CD4-positive, alpha-beta T cell treated with Interleukin-2 at 100 ng/mL for 4 hours (primary cell): ENCODE measurements at places on chromosomes 6 and 20.

GRCh38 chr20:2707353-2708072, 14.9 kb downstream of the EBF4 start:
- DNase-seq, result no peak

- no peak for DNase-seq
Observed at GRCh38 chr6:114063956-114064355, 93.0 kb upstream of the HDAC2 start.

GRCh38 chr20:9093218-9093957, 24.5 kb downstream of the PLCB4 start:
- DNase-seq, result no peak

DNA sequence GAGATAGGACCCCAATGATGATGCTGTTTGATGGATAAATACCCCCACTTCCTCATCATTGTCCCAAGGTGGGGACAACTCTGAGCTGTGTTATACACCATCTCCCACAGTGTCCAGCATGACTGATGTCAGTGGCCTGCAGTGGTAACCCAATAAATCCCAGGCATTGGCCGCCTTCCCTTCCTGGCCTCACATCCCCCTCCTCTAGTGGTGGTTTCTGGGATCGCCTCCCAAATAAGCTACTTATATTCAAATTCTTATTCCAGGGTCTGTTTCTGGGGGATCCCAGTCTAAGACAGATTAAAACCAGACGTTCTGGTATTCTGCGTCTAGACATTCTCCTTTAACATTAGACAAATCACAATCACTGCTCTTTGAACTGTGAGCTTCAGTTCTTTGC, 90.6 kb downstream of the SCP2D1 start:
- DNase-seq, result no peak

- DNase-seq, result no peak
Observed at GRCh38 chr6:125798734-125799508, 8.2 kb downstream of the NCOA7 start.

DNA sequence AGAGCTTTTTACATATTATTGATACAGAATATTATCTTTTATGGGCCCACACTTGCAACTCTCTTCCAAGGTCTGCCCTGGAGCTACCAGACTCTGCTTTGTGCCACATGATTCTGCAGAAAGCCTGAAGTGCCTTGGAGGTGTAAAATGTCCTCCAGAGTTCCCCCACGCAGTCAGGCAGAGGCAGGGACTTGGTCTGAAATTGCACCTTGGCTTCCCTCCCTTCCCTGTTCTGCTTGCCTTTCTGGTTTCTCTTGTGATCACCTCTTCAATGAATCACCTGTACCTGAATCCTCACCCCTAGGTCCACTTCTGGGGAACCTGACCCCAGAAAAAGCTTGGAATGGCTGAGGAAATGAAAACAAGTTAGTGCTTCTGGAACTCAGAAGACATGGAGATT, 43.0 kb upstream of the TGM2 start:
- no peak for DNase-seq

DNA sequence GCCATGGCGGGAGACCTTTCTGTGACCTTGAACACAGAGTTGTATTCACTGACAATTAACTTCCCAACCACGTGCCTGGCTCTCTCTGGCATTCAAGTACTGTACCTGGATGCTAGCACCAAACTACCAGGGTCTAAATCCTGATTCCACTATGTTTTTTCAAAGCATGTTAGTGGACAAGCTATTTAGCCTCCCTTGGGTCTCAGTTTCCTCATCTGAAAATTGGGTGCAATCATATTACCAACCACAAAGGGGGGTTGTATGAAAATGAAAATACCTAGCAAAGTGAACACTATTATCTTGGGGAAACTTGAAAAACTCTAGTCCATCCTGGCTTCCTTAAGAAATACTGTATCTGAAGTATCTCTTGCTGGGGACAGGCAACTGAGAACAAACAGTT, 308.7 kb upstream of the SGK1 start:
- no peak for DNase-seq

DNA sequence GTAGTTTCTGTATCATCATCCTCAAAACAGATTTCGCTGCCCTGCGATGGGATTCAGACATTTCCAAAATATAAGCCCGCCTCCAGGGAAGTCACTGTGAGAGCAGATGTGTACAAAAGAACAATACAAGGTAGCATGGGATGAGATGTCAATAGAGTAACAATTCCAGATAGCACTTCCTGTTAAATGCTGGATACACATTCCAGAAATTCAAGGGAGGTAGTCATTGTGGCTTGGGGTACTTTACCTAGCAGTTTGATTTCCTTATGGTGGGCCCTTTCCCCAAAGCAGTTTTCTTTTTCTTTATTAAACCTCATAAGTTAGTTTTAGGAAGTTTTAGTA, 2.5 kb downstream of the RNF217 start:
- DNase-seq, result no peak

GRCh38 chr6:43843097-43843645, 73.2 kb downstream of the VEGFA start:
- no peak for DNase-seq

GRCh38 chr6:165010556-165011535, 298.6 kb downstream of the C6orf118 start:
- no peak for DNase-seq

GRCh38 chr20:43363506-43363905, 94.2 kb upstream of the SRSF6 start:
- DNase-seq, result no peak

DNA sequence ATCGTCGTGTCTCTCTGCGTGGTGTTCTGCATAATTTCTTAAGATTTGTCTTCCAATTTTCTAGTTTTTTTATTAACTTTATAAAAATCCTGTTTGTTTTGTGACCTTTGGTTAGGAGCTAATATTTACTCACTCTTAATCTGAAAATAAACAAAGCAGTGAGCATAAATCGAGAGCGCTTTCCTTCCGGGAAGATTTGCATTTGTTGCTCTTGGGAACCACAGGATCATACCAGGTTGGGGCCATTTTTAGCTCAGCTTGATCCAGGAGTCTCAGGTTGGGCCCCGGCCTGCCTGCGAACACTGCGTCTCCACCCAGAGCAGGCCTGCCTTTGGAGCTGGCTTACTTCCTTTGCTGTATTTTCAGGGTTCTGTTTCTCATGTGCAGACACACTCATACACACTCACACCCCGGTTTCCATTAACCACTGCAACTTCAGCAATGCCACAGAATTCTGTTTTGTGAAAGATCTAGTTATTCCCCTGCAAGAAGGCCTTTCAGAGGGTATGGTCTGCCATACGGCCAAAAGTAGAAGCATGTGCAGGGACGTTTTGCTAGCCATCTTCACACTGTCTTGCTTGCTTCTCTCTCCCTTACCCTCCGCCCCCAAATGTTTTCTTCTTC, 17.3 kb downstream of the BPHL start:
- DNase-seq, result no peak

- no peak for DNase-seq
Observed at GRCh38 chr6:168616816-168617765, 176.1 kb downstream of the SMOC2 start.

DNA sequence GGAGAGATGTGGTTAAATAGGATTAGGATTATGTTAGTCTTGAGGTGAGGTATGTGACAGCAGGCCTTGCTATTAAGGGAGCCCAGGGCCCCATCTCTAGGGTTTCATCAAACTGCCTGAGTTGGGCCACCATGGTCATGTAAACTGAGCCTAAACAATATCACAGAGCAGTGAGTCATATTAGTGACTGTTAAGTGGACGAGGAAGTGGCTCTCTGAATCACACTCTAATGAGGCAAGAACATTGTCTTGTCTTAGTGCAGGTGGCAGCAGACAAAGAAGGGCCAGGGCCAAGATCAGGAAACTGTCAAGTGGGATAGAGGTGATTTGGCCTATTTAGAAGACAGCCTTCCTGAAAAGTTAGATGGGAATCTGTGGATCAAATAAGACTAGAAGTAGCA, 23.1 kb downstream of the ENPP3 start:
- DNase-seq, result no peak

DNA sequence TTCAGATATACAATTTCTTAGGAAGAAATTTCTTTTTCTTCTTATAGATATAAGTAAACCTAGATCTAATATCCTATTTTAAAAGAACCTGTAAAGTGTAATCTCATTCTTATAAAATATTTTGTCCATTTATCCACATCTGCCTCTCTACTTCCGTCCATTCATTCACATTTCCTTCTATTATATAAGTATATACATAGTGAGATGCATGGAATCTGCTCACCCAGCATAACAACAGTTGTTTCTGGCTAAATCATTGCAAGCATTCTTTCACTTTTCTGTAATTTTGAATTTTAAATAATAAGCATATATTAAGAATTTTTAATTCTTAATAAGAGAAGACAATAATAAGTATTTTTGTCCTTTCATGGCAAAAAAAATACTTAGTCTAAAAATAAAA, 45.4 kb downstream of the CEP162 start:
- no peak for DNase-seq

GRCh38 chr6:7681449-7681848, 44.5 kb upstream of the BMP6 start:
- DNase-seq, result no peak

DNA sequence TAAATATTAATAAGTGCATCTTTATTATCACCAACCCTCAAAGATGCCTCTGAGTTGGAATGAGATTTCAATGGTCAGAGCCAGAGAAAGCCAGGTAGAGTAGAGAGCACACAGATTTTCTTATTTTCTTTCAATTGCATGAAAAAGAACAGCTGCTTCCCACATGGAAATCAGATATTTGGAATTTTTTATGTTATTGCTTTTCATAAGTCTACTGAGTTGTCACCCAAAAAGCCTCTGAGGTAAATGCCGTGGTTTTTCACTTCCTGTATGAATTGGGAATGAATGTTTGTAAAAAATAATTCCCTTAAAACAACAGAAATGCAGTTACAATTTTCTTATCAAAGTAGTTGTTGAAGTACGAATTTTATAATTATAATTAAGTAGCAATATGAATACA, 563.1 kb downstream of the RFPL4B start:
- DNase-seq, result no peak

- no peak for DNase-seq
Observed at GRCh38 chr20:62080249-62080990, 14.7 kb upstream of the TAF4 start.

GRCh38 chr6:168318579-168319278, 848 bp downstream of the DACT2 start:
- no peak for DNase-seq

DNA sequence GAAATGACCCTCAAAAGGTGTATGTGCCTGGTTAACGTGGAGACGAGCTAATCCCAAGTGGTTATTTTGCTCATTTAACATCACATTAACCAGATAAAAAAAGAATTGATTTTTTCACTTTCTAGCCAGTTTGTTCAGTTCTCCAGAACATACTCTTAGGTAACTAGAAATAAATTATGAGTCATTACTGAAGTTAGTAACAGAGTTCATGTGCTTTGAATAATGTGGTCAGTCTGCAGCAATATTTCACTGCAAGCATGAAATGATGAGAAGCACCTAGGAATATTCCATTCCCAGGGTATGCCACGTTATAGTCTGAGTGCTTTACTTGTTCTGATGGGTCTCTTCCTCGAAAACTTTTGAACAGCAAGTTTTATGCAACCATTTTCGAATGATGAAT, 138.3 kb upstream of the INSM1 start:
- DNase-seq, result no peak

DNA sequence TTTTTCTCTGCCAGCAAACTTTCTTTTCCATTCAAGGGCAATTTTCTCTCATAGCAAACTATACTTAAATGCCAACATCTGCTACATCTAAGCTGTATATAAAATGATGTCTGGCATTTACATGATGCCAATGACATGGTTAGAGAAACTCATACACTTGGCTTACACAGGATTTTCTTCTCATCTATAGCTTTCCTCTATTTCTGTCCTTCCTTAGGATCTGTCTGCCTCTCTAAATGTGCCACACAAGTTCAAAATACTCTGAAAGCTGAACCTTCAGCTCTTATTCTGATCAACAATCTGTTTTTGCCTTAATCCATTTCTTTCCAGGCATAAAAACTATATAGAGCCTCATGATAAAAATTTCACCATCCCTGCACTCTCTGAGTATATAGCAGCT, 290.9 kb upstream of the RNF217 start:
- no peak for DNase-seq

DNA sequence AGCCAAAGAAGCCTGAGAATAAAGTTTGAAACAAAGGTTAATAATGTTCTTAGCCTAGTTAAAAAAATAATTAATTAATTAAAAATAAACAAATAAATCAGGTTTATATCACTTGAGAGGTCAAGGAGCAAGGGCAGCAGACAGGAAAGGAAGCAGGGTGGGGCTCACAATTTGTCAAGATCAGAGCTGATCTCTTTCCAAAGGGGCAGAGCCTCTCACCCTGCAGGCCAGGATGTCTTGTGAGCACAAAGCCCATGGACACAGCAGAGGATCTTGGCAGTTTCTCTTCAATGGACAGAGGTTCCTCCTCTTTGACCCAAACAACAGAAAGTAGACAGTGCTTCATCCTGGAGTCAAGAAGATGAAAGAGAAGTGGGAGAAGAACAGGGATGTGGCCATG, 14.9 kb downstream of the ULBP1 start:
- no peak for DNase-seq

DNA sequence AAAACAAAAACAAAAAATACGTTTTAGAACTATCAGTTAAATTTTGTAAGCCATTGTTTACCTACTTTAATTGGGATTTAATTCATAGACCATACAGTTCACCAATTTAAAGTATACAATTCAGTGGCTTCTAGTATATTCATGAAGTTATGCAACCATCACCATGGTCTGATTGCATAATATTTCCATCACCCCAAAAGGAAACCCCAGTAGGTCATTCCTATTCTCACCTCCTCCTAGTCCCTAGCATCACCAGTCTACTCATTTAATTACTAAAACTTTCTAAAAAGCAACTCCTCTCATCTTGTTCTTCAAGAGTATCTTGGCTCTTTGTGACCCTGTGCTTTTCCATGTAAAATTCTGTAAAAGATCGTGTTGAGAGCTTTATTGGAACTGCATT, 60.2 kb downstream of the ASXL1 start:
- DNase-seq, result no peak

DNA sequence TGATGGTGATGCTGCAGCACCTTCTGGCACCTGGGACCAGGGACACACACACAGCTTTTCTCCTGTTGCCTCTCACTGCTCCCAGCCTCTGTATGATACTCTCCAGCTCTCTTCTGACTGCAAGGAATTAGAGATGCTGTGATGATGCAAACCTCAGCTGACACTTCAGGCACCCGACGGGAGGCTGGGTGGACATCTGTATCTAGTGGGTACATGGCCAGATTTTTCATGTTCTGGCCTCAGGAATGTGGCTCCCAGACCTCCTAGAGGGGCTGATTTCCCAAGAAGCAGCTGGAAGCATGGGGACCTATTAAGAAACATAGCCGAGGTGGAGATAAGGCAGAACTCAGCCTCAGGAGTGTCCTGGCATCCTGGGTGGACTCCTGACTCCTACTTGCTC, 6.8 kb upstream of the EPB41L1 start:
- DNase-seq, result no peak

DNA sequence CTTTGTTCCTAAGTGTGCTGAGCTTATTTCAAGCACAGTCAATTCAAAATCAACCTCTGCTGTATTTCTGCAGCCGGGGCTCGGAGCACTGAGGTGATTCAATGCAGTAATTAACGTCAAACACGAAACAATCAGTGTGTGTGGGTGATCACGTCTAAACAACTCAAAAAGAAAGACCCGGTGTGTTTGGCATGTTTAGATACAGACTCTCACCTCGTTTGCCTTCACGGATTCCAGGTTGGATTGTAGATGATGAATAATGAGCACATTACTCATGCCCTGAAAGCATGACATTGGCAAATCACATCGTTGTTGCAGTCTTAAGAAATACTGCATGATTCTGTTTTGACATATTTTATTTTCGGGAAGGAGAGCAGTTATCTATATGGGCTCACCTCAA, 231.0 kb downstream of the QKI start:
- no peak for DNase-seq
